ENCODE measurements at places on chromosomes 6 and 20.

GRCh38 chr6:158405933-158406332, 93.7 kb downstream of the TULP4 start:
- DNase-seq: no peak

DNA sequence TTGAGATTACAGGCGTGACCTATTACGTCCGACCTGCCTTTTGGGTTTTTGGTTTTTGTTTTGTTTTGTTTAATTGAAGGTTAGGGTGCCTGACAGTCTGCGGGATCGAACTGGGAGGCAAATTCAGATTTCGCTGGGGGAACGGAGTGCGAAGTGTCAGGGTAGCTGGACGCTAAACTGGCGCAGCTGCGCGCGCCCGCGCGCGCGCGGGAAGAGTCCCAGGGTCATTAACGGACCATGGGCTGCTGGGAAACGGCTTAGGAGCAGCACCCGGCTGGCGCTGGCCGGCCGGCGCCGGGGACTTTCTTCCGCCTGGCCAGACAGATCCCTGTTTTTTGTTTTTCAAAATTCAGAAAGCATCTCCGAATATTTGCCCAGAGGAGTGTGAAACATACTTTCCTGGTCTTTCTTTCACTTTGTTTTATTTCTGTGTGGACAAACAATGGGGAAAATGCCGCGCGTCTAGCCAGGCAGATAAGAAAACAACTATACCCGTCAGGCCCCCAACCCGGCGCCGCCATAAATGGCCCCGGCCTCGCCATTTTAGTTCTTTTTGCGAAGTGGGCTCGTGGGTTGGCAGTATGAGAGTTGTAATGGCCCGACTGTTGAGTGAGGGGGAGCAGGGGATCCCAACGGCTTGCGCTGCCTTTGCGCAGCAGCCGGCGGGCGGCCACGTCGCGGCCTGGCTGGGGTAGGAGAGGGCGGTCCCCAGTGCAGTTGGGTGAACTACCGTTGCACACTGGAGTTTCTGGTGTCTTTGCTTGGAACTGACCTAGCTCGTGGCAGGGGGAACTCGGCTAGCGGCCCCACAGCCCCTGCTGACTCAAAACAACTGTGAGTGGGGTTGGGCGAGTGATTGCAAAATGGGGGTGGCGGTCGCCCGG, 7.1 kb downstream of the HSPA1B start:
- peak; percentile 82 for DNase-seq

- no peak for DNase-seq
Observed at GRCh38 chr6:157832250-157832967, 9.4 kb downstream of the SNX9 start.

DNA sequence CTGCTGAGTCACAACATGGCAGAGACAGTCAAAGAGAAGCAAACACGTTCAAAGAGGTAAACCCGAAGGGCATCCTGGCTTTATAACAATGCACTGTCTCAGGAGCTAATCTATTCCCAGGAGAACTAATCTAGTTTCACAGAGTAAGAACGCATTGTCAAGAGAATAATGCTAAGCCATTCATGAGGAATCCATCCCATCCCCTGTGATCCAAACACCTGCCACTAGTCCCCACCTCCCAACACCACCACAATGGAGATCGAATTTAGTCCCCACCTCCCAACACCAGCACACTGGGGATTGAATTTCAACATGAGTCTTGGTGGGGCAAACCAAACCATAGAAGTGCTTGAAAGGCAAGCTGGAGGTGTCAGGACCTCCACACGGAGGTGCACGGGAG, 231.5 kb upstream of the ID4 start:
- DNase-seq: no peak

- no peak for DNase-seq
Observed at GRCh38 chr6:39319621-39320362, 2.7 kb downstream of the KCNK16 start.

GRCh38 chr20:4102381-4102780, 87.0 kb upstream of the RNF24 start:
- no peak for DNase-seq

GRCh38 chr6:16849988-16850680, 88.9 kb upstream of the ATXN1 start:
- DNase-seq: peak; percentile 21

GRCh38 chr6:46128476-46128875, 1.3 kb upstream of the ENPP4 start:
- DNase-seq: peak; percentile 39

- peak; percentile 67 for DNase-seq
Observed at GRCh38 chr6:33692760-33693158, 18.7 kb downstream of the UQCC2 start.

DNA sequence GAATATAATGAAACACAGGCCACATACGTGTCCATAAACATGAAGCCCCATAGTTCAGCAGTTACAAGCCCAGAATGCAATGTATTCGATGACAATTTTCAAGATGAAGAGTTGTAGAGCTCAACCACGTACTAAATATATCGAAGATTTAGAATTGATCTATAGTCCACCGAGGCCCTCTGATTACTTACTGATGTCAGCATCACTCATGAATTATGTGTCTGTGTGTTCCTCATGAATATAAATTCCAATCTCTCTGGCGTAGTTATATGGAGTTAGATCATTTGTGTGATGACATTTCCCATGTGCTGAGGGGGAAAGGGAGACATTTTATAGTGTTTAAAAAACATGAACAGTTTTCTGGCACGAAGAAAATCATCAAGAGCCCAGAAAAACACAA, 97.5 kb downstream of the PFDN4 start:
- no peak for DNase-seq

- DNase-seq: no peak
Observed at GRCh38 chr6:80541181-80541580, 434.7 kb downstream of the BCKDHB start.

GRCh38 chr6:106178900-106179299, 92.8 kb downstream of the PRDM1 start:
- DNase-seq: no peak

GRCh38 chr6:153525998-153526397, 394.9 kb upstream of the RGS17 start:
- no peak for DNase-seq

DNA sequence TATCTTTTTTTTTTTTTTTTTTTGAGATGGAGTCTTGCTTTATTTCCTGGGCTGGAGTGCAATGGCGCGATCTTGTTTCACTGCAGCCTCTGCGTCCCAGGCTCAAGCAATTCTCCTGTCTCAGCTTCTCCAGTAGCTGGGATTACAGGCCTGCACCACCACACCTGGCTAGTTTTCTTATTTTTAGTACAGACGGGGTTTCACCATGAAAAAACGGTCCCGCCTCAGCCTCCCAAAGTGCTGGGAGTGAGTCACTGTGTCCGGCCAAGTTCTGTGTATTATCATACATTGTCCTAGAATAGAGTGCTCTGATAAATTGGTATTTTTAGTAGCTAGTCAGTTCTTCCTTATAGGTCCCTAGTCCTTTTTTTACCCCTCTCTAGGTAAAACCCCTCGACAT, 2.8 kb downstream of the SNRPC start:
- no peak for DNase-seq

DNA sequence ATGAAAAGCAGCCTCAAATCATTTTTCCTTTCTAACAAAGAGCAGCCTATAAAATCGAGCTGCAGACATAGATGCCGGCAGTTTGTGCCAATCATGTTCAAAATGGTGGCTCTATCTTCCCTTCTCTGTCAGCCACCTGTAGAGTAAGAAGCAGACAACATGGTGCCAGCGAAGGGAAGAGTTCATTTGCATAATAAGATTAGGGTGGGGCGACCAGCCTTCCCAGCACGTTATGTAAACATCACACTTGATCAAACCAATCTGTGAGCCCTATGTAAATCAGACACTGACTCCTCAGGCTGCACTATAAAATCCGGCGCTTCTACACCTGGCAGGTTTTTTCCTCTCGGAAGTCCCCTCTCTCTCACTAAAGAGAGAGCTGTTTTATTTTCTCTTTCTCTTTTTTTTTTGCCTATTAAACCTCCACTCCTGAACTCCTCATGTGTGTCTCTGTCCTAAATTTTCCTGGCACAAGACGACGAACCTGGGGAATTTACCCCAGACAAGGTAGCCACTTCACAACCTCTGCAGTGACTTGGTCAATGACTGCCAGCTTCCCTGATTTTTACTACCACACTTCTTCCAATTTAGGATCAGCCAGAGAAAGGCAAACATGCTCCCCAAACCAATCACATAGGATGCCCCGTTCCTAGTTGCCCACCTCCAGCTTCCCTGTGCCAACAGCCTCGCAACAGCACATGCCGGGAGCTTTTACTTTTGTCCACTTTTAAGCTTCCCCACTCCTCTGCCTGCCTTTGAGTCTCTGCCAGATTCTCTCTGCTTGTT, 12.9 kb downstream of the TPMT start:
- no peak for DNase-seq

GRCh38 chr6:38171997-38172738, 352.6 kb downstream of the ZFAND3 start:
- no peak for DNase-seq

Measured in inflammatory macrophage (primary cell).